ENCODE measurements at places on chromosomes 12 and 14. TPM values are rescaled to one million over a fixed set of nuclear protein-coding genes. Genes with fewer than 3 reads are reported as not detected.

GRCh38 chr12:10196210-10196609 is 16.5 kb upstream of the GABARAPL1 start:
- no peak for DNase-seq

Gene GPR68
- polyA plus RNA-seq: 1.2 TPM

DNA sequence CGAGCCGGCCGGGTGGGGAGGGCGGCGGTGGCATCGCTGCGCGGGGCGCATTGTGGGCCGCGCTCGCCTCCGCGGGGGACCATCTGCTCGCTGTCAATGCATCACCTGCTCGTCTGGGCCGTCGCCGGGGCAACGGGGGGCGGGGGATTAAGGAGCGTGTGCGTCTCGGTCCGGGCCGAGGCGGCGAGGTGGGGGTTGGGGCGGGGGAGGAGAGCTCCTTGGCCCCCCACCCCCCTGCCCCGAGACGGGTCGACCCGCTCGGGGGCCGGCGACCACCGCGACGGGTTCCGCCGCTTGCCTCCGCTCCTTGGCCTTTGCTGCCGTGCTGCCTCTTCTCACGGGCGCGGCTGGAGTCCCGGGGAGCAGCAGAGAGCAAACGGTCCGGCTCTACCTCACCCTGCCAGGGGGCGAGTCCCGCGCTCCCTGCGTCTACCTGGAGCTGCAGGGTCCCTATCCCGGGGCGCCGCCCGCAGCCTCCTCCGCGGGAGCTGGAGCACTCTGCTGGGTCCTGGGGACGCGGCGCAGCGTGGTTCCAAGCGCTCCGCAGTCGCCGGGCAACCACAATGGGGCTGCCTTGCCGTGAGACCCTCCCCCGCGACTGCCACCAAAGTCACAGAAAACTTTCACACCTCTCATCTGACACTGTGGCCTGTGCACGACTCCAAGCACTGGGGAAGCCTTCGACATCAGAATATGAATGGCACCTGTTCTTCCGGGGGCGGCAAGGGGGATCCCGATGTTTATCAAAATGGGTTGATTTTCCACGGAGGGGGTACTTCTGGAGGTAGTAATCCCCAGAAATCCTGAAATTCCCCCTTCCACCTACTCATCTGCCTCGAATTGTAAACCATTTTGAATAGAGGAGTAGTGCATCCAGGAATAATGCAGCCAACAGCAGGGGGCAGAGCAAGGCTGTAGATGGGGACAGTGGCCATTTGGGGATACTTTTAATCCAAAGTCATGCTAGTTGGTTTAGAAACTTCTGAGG is at the start of gene C12orf42:
C12orf42 (minus strand) TSS at position 500 of the 988 bp plus-strand sequence. CDS start 17,542 bp downstream, outside the sequence.
- DNase-seq: no peak

Gene FAM186B
- 1.3 TPM for polyA plus RNA-seq

Gene EPYC
- not detected for polyA plus RNA-seq

Measured in right lung (tissue), 10 donors.